ENCODE measurements at places on chromosomes 2 and 18.

DNA sequence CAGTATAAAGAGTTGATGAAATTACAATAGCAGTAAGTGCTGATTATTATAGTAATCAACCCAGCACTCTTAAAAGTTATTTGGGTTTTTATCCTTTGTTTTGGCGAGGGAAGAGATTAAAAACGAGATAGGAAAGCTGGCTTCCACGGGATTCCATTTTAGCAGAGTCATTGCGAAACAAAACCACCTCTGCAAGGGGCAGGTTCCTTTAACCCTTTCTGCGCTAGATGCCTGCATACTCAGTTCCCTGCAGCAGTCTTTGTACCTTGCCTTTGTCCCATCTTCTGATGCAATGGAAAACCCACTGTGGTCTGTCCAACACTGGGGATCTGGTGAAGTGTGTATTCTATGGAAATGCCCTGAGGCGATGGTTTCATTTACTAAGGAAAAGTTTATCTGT is 2.7 kb downstream of the YPEL5 start:
- DNase-seq: no peak

GRCh38 chr18:3179430-3180089 is 40.2 kb downstream of the MYOM1 start:
- no peak for DNase-seq

DNA sequence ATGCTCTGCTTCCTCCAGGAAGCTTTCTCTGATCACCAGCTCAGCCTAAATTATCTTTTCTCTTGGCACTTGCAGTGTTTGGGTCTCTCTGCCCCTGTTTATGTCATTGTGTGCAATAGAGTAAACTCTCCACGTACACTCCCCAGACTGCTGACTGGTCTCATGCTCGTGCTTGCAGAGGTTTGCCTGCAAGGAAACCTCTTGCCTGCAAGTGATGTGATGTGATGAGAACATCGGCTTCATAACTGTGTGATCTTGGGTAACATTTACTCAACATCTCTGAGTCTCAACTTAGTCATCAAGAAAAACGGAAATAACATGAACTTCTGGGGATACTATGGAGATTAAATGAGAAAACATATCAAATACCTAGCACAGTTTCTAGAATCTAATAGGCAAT is 92.3 kb downstream of the BIN1 start:
- DNase-seq: no peak

- DNase-seq: no peak
These were observed 110.2 kb downstream of the OLA1 start for GRCh38 chr2:174138161-174138560.

- no peak for DNase-seq
These were observed 121.1 kb downstream of the ACOXL start for GRCh38 chr2:110853516-110853915.

- no peak for DNase-seq
These were observed 283.0 kb downstream of the MYCN start for GRCh38 chr2:16223161-16223840.

DNA sequence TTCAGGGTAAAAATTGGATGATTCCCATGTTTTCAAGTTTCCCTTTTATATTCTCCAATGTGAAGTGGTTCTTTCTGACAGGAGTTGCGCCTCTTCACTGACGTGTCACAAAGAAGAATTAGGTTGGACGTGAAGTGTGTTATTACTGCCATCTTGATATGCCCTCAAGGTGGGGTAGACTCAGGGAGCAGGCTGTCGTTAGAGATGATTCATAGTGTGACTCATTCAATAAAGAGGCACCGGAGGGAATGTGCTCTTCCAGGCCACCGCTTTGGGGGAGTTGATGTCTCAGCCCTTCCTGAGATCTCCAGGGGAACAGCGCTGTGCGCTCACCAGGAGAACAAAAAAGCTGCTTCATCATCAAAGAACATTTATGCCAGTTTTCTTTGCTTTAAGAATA is 3.6 kb upstream of the DGKD start:
- no peak for DNase-seq

GRCh38 chr2:215911301-215912085 is 101.9 kb downstream of the MREG start:
- no peak for DNase-seq

DNA sequence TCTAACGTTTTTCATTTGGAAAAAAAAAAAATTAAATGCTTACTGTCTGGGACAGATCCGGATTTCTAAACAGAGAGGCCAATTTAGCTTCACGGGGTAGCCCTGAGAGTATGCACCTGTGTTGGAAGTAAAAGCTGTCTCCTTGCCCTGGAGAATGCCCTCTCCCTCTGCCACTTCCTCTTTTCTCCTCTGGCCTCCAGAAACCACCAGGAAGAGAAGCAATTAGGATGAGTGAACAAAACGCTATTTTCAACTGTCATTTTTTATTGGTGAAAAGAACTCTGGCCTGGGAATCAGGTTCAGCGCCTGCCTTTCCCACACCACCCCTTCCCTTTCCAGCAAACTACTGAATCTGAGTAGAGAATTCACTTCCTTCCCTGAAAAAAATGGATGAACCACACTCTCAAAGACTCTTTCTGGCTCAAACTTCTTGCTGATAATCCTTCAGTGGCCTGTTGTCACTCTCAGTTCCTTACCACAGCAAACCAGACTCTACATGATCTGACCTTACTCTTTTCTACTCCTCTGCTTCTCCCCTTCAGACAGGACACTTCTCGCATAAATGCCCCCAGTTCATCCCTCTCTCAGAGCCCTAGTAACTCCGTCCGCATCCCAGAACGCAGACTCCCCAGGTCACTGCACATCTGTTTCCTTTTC is 29.8 kb downstream of the KLF7 start:
- no peak for DNase-seq

All from activated CD4-positive, CD25-positive, alpha-beta regulatory T cell (primary cell).